Activated CD8-positive, alpha-beta memory T cell treated with anti-CD3 and anti-CD28 coated beads, Interleukin-2, amount 50 U/mL, for 4 hours (primary cell): ENCODE measurements at places on chromosomes 4 and X.

GRCh38 chr4:25941457-25942221 lies 27.6 kb downstream of the SMIM20 start:
- DNase-seq: no peak

DNA sequence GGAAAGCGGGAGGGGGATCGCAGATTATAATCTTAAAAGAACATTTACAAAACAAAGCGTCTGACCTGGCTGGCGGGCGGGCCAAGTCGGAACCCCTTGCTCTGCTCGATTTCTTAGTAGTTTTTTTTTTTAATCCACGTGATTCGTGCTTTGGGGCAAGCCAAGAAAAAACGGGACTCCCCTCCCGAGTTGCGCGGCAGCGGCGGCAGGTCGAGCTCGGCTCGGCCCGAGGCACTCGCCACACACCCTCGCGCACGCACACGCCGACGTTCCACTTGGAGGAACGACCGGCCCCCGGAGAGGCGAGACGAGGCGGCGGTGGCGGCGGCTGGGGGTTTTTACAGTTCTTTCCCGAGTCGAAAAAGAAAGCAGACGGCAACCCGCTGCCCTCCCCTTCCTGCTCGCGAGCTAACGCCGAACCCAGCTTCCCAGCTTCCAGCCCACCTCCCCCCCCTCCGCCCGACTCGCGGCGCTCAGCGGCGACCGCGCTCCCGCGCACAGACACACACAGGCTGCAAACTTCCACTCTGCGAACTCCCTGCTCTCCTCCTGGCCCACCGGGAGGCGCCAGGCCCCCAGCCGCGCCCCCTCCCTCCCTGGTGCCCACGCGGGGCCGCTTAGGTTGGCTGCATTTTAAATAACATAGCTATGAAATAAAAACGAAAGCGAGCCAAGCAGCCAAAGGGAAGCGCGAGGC lies 1.2 kb downstream of the BCOR start:
- peak; percentile 69 for DNase-seq

DNA sequence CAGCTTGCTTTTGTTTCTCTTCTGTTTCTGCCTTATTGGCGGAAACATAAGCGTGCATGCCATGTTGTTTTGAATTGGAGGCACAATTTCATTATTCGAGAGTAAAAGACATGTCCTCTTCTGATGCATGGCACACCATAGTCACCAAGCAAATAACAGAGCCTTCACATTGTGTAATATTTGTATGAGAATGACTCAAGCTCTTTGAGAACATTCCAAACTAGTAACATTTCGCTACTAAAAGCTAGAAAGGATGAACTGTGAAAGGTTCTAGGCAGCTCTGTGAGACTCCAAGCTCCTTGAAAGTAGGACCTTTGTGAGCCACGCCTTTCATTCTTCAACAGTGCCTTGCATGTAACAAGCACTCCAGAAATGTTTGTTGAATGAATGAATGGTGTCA lies 9.2 kb upstream of the ANXA3 start:
- DNase-seq: no peak

DNA sequence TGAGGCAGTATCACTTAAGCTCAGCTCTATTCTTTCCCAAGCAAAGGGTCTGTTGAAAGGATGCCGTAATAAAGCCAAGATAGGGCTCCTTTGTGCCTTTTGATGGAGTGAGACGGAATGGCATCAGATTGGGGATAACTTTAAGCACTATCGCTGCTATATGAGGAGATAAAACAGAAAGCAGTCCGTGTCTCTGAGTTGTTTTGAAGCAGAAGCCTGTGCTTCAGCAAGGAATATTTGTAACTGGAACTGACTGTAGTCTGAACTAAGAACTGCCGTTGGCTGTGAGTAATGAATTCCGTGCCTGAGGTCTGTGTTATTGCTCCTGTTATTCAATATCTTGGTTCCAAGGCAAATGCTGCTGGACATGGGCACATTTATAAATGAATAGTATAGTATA lies 297.4 kb downstream of the ANKRD50 start:
- DNase-seq: no peak

GRCh38 chrX:44829832-44830231 lies 14.0 kb upstream of the DUSP21 start:
- no peak for DNase-seq
